Natural killer cell (primary cell): ENCODE measurements at places on chromosomes 7 and 10. TPM values are rescaled to one million over a fixed set of nuclear protein-coding genes. Genes with fewer than 3 reads are reported as not detected.

GRCh38 chr7:125573126-125573525 lies 643.5 kb upstream of the POT1 start:
- no peak for DNase-seq
- no peaks in the 10 kb centered on the region for H3K27me3 ChIP-seq
- no peak overlapping the region for H3K27ac ChIP-seq
- no peaks in the 10 kb centered on the region for H3K4me1 ChIP-seq

Gene LEP
- not detected for total RNA-seq

- peak overlapping the region; percentile 71 for H3K27ac ChIP-seq
- no peaks in the 10 kb centered on the region for H3K27me3 ChIP-seq
- H3K36me3 ChIP-seq, result peaks cover 6% of the 10 kb centered on the region
- no peak for DNase-seq
- peaks cover 11% of the 10 kb centered on the region for H3K4me1 ChIP-seq
These were observed 142.4 kb upstream of the SAMD8 start for GRCh38 chr10:74969093-74969492.

GRCh38 chr10:72834183-72834825 lies 59.2 kb upstream of the OIT3 start:
- H3K4me3 ChIP-seq, result no peak overlapping the region
- H3K27me3 ChIP-seq, result no peaks in the 10 kb centered on the region
- no peak for DNase-seq
- no peak overlapping the region for H3K27ac ChIP-seq
- H3K36me3 ChIP-seq, result no peaks in the 10 kb centered on the region
- no peaks in the 10 kb centered on the region for H3K4me1 ChIP-seq

Gene FFAR4
- total RNA-seq, result not detected

- H3K4me3 ChIP-seq, result no peak overlapping the region
- no peaks in the 10 kb centered on the region for H3K27me3 ChIP-seq
- no peaks in the 10 kb centered on the region for H3K4me1 ChIP-seq
- H3K36me3 ChIP-seq, result no peaks in the 10 kb centered on the region
- no peak for DNase-seq
These were observed 89.1 kb downstream of the CELF2 start for GRCh38 chr10:11106621-11107374.

DNA sequence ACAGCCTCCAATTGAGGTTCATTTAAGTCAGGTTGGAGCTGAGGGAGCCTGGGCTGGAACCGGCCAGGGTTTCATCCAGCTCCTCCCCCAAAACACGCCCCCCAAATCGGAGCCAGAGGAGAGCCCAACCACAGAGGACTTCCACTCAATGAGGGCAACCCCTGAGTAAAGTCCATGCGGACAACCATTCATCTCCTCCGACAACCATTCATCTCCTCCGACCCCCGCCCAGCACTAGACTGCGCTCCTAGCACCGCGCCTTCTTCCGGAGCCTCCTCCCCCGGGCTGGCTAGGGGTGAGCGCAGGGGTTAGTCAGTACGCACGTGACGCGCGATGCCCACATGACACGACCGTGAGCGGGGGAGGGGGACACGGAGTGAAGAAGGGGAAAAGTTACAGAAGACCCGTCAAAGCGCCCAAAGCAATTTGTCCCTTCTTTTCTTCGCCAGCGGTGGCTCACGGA lies 1.4 kb downstream of the MAGI2 start:
- peak; percentile 22 for DNase-seq
- peaks cover 12% of the 10 kb centered on the region for H3K4me1 ChIP-seq
- H3K27ac ChIP-seq, result no peak overlapping the region
- H3K36me3 ChIP-seq, result no peaks in the 10 kb centered on the region
- peaks cover 15% of the 10 kb centered on the region for H3K27me3 ChIP-seq
- no peak overlapping the region for H3K4me3 ChIP-seq
